CD14-positive monocyte (primary cell): ENCODE measurements at places on chromosomes 3 and 15.

- no peak for DNase-seq
These were observed 229.0 kb upstream of the C2CD4B start for GRCh38 chr15:62394079-62394478.

DNA sequence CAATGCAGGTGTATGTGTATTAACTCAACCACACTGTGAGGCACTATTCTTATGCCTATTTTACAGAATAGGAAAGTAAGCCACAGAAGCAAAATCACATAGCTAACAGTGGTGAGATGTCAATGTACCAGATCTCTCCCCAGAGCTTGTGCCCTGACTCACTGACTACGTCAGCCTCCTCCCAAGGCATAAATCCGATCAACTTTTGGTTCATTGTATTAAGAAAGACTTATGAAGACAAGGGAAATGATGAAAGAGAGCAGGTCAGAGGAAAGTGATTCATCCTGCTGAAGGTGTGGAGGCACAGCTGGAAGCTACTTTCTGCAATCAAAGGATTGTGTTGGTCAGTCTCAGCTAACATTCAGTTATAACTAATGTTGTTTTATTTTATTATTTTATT, 33.0 kb upstream of the SV2B start:
- DNase-seq: no peak

GRCh38 chr3:15653321-15653720, 51.8 kb downstream of the BTD start:
- no peak for DNase-seq

DNA sequence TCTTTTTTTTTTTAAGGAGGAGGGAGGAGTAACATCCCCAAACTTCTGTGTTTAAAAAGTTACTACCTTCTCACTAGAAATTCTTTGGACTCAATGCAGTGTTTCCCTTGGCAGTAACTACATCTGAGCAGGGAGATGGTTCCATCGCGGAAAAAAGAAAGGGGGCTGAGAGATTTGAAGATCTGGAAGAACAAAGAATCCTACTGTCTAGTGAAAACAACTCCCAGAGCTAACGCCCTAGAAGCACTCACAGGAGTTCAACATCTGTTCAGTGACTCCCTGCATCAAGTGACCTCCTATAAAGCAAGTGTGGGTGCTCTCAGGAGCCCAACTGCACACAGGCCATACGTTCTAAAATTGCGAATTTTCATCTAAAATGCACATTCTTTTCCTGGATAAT, 66.8 kb upstream of the PXYLP1 start:
- DNase-seq: no peak

- no peak for DNase-seq
These were observed 36.4 kb downstream of the SLC12A1 start for GRCh38 chr15:48242535-48242934.

- DNase-seq: peak; percentile 39
These were observed 108.4 kb downstream of the SERPINI1 start for GRCh38 chr3:167843886-167844285.

GRCh38 chr15:76668900-76669299, 236.2 kb downstream of the SCAPER start:
- DNase-seq: no peak

- DNase-seq: no peak
These were observed 41.9 kb upstream of the XRN1 start for GRCh38 chr3:142489572-142490323.

DNA sequence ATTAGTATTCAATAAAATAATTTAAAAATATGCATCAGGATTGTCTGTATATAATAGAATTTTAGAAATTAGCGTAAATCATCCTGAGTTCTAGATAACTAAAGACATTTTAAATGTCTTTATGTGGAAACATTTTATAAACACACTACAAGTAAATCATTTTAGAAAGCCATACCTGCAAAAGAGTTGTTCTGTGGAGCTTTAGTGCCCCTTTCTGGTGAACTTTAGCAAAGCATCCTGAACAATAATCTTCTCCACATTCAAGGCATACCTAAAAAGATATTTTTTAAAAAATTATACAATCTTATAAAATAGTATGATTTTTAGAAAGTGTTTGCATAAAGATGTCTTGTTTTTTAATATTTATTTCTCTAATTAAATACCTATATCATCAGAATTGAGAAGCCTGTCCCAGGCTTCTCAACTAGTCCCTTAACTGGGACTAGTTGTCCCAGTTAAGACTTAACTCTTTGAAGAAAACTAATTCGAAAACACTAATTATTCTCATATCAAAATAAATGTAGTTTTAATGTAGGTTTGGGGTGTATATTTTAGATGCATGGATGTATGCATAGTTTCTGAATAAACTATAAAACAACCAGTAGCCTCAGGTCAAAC, 29.7 kb downstream of the ZBBX start:
- no peak for DNase-seq

DNA sequence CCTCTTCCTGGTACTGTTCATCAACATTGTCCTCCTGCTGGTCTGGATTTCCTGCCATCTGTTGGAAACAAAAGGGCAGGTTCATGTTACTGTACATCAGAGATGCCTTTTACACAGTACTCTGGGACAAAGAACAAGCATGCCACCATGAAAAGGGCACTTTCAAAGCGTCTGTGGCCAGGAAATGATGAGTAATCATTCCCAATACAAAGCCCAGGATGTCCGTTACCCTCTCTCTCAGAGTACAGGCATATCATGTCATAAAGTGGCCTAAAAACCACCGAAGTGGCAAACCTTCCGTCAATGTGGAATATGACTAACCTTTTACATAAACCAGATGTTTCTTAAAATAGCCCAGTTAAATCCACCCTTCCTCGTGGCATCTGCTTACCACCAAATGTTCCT, 71.2 kb downstream of the GOLIM4 start:
- DNase-seq: no peak

GRCh38 chr15:69797051-69797595, 300.6 kb downstream of the TLE3 start:
- no peak for DNase-seq

GRCh38 chr15:60840703-60841411, 361.9 kb upstream of the ICE2 start:
- DNase-seq: no peak

- no peak for DNase-seq
These were observed 223.3 kb upstream of the TPRG1 start for GRCh38 chr3:188948281-188948996.

- DNase-seq: no peak
These were observed 576.3 kb downstream of the NTRK3 start for GRCh38 chr15:87680208-87680607.

GRCh38 chr3:195839260-195840010, 27.7 kb upstream of the MUC4 start:
- no peak for DNase-seq

- DNase-seq: no peak
These were observed 22.6 kb downstream of the PDZRN3 start for GRCh38 chr3:73602170-73602569.

- DNase-seq: no peak
These were observed 521.9 kb downstream of the FOXP1 start for GRCh38 chr3:71061581-71061980.

- DNase-seq: no peak
These were observed 6.9 kb downstream of the SHF start for GRCh38 chr15:45180648-45181436.

GRCh38 chr3:194197981-194198695, 62.2 kb downstream of the HES1 start:
- no peak for DNase-seq

- DNase-seq: no peak
These were observed 259.6 kb upstream of the ZNF717 start for GRCh38 chr3:76044601-76045600.

GRCh38 chr15:26877831-26878230, 11.0 kb downstream of the GABRA5 start:
- DNase-seq: no peak

DNA sequence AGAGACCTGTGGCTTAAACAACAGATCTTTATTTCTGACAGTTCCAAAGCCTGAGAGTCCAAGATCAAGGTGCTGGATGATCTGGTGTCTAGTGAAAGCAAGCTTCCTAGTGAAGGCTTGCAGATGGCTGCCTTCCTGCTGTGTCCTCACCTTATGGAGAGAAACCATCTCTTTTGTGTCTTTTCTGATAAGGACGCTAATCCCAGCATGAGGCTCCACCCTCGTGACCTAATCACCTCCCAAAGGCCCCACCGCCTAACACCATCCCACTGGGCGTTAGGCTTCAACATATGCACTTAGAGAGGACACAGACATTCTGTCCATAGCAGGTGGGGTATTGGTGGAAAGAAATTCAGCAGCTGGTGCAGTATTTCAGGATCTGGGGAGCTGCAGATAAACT, 19.8 kb upstream of the LYSMD4 start:
- DNase-seq: no peak
